ENCODE measurements at places on chromosomes 12 and 14.

- no peak for DNase-seq
Measured at GRCh38 chr12:26135571-26135970, 10.7 kb upstream of the BHLHE41 start.

DNA sequence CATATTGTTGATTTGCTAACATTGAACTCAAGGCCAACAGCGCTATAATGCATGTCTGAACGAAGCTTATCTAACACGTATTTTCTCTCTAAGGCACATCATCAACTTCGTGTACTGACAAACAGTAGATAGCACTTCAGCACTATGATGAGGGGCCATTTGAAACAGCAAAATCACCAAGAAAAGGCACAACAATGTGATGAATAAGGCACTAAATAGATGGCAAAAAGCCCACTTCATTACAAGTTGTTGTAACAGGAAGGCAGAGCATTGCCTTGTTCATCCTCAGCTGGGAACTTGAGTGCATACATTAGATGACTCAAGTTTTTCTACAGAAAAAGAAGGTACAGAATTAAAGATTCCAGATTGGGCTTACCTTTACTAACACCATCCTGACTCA is 75.2 kb downstream of the LIN7A start:
- no peak for DNase-seq

GRCh38 chr12:45282411-45282810 is 66.5 kb downstream of the ANO6 start:
- no peak for DNase-seq

DNA sequence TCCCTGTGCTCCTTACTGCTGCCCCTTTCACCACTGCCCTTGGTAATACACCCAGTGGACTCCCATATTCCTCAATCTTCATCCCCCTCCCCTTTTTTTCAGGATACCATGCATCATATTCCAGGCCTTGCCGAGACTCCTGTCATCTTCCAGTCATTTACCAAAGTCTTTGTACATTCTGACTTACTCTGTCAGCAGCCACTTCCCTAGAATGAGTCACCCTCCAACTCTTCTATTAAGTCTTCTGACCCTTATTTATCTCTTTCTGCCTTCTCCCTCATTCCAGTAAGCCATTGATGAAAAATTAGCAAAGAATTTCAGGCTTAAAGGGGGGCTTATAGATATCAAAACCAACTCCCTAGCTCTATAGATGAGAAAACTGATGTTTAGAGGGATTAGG is 128.0 kb downstream of the STXBP6 start:
- no peak for DNase-seq

- DNase-seq, result no peak
Measured at GRCh38 chr12:31298515-31298910, 27.4 kb downstream of the SINHCAF start.

DNA sequence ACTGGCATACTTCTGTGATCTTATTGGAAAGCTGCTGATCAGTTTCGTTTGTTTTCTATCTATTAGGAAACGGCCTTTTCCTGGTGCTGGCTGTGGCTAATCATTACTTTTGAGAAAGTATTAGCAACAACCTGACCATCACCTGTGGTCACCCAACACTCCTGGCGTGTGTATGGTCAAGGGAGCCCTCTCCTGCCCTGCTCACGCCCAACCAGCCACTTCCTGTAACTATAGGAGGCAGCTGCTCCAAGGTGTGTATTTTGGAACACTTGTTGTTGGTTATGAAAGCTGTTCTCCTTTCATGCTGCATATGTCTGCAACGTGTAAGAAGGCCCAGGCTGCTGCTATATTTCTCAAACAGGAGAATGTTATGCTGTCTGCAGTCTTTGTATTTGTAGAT is 1582.8 kb downstream of the AACS start:
- no peak for DNase-seq

- no peak for DNase-seq
Measured at GRCh38 chr12:117863002-117863709, 105.6 kb downstream of the KSR2 start.

DNA sequence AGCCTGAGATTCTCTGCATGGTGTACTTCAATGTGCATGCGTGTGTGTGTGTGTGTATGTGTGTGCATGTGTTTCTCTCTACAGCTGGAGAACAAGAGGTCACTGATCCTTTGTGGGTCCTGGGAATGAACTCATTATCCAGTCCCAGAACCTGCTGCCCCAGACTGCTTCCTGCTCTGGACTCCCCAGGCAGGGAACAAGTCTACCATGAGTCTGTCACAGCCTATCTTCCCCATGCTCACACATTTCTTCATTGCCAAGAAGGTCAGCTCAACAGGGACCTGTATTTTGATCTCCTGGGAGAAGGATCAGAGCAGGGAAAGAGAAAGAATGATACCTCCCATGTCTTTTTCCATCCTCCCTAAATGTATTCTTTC is 2.9 kb upstream of the AGAP2 start:
- no peak for DNase-seq

GRCh38 chr12:26855337-26855736 is 22.3 kb upstream of the ITPR2 start:
- no peak for DNase-seq

GRCh38 chr14:99728981-99729451 is 44.9 kb downstream of the CYP46A1 start:
- no peak for DNase-seq

- DNase-seq, result no peak
Measured at GRCh38 chr14:76773188-76773885, 12.1 kb downstream of the VASH1 start.

- DNase-seq, result no peak
Measured at GRCh38 chr12:108807996-108808769, 49.2 kb downstream of the SSH1 start.

DNA sequence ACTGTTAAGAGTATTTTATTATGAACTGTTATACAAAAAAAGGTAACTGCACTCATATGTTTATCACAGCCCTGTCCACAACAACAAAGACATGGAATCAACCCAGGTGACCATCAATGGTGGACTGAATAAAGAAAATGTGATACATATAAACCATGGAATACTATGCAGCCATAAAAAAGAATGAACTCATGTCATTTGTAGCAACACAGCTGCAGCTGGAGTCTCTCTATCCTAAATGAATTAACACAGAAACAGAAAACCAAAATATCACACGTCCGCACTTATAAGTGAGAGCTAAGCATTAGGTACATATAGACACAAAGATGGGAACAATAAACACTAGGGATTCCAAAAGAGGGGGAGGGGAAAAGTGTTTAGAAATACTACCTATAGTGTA is 95.8 kb downstream of the BCAT1 start:
- DNase-seq, result no peak

GRCh38 chr12:117441751-117442150 is 80.3 kb upstream of the NOS1 start:
- DNase-seq, result no peak

DNA sequence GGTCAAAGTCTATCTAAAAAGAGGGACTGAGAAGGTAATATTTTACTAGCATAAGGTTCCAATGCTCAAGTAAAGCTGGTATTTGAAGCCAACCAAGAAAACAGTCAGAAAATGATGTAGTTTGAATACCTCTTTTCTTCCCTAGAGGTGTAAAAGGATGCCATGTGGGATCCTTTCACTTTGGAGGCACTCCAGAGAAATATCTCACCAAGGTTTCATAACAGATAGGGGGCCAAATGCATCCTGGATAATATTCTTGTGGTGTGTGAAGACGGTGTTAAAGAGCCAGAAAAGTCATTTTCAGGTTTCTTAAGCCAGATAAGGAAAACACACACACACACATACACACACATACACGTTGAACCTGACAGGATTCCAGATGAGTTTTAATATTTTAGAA is 136.1 kb upstream of the PRKD1 start:
- no peak for DNase-seq

- no peak for DNase-seq
Measured at GRCh38 chr14:55624913-55625312, 44.9 kb downstream of the KTN1 start.

DNA sequence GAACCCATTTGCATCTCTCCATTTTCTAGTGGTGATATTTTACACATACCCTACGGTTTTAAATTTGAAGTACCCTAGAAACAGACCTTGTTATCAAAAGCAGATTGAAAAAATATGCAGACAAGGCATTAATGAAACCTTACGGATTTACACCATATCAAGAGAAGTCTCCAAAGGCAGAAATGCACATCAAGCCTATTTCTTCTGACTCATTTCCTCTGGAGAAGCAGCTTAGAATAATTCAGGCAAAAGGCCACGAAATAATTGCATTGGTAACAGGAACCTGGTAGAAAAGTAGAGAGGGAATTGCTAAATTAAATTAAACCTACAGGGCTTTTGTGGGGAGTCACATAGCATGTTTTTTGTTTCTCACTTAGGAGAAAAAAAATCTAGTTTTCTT is 34.7 kb downstream of the KICS2 start:
- no peak for DNase-seq

DNA sequence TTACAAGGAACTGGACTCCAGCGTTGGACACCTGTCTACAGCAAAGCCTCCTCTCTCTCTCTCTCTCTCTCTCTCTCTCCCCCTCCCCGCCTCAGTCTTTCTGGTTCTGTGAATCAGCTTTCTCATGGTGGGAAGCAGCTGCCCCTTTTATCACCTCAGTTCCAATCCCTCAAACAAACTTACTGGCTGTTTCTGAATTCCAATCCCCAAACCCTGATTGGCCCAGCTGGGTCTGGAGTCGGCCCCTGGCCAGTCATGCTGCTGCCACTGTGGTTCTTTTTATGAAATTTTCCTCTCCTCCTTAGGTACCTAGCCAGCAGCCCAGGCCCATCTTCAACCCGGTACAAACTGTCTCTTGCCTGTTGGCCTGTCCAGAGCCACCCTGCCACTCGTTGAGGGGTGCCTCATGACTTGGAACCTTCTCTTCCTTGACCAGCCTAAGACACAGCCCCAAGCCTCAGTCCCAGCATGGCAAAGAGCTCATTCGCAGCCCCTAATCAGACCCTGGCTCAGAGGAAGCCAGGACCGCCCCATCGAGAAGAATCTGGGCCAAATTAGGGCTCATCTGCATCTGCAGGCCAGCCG is 9.4 kb upstream of the MORN3 start:
- DNase-seq, result no peak

DNA sequence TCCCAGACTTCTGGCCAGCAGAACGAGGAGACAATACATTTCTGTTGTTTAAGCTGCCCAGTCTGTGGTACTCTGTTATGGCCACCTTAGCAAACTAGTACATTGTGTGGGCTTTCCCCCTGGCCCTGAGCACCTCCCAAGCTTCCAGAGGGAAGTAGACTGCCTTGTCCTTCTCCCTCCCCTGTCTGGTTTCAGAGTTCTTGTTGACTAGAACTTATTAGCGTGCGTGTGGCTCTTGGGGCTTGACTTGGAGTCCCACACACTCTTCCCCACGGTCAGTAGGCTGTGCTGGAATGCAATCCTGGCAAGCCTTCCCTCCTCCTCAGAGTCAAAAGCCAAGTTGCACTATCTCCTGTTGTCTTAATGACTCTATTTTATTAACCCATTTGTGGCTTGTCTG is 27.7 kb downstream of the FBLN5 start:
- no peak for DNase-seq

GRCh38 chr14:66360366-66360926 is 125.7 kb upstream of the CCDC196 start:
- no peak for DNase-seq

- DNase-seq, result no peak
Measured at GRCh38 chr12:110656071-110656655, 32.8 kb downstream of the HVCN1 start.

GRCh38 chr14:83255015-83255726 is 1721.5 kb upstream of the SEL1L start:
- DNase-seq, result no peak

DNA sequence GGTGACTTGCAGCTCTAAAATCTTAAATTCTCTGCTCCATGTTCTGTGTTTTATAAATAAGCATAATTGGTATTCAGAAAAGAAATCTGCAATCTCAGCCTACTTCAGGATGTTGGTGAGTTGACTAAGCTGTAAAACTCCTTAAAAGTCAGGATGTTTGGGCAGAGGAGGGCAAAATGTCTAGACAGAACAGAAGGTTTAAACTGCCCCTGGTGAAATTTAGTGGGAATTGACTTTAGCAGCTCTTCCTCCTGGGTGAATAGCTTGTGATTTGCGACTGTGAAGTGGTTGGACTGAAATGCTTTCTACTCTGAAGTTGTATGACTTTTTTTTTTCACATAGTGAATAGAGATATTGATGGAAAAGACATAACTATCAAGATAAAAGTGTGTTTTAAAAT is 85.8 kb downstream of the CAND1 start:
- no peak for DNase-seq

DNA sequence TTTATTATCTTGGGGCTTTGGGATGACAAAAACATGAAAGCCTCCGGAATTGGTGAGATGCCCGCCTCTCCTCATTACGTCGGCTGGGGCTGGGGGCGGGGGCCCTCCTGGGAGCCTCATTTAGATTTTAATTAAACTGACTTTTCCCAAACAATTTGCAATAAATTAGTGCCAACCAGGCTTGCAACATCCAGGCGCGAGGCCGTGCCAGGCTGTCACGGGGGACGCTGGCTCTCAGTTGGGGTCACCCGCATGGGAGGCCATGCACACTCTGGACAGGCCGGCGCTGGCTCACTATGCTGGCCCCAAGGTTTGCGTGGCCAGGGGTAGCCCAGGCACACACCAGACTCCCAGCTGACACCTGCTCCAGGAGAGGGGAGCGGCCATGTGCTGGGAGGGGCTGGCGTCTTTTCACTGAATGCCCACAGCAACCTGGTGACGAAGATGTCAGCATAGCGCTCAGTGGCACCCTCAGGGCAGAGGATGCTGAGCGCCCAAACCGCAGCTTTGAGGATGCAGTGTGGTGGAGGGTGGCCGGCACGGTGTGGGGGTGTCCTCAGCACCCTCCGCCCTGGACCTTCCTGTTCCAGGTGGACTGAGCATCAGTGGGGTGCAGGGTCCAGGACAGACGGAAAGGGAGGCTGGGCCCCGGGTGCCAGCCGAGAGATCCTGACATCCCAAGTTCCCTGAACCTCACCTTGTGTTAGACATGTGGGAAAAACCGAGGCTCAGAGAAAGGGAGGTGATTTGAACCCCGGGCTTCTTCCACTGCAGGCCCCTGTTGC is 190.8 kb upstream of the C14orf180 start:
- no peak for DNase-seq

DNA sequence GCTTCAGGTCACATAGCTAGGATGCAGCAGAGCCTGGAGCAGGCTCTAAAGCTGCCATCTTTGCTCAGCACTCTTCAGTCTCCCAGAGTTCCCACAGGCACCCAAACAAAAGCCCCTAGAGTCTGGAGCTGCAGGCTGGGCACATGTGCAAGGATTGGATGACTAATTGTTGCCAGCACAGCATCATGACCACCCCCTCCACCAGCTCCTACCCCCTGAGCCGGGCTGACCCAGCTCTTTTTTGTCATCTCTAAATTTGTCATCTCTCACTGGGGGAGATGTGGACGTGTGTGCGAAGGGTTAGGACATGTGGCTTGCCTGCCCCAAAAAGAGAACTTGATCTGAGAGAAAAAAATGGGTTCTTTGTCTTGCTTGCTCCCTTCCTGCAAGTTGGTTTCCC is 4.3 kb upstream of the MMP19 start:
- DNase-seq, result no peak

DNA sequence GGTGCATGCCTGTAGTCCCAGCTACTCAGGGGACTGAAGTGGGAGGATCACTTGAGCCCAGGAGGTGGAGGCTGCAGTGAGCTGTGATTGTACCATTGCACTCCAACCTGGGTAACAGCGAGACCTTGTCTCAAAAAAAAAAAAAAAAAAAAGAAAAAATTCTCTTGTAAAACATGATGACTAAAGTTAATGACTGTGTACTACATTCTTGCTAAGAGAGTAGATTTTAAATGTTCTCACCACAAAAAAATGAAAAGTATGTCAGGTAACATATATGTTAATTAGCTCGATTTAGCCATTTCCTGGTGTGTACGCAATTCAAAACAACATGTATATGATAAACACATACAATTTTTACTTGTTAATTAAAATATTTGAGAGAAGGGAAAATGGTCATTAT is 480.7 kb upstream of the RGS6 start:
- DNase-seq, result no peak
